ENCODE measurements at places on chromosomes 16 and 17. TPM values are rescaled to one million over a fixed set of nuclear protein-coding genes. Genes with fewer than 3 reads are reported as not detected.

- H3K27me3 ChIP-seq = no peaks in the 10 kb centered on the region
- peak overlapping the region; percentile 67 for H3K27ac ChIP-seq
- H3K4me3 ChIP-seq = peak overlapping the region; percentile 58
- H3K4me1 ChIP-seq = peaks cover 56% of the 10 kb centered on the region
- H3K36me3 ChIP-seq = no peaks in the 10 kb centered on the region
These were observed 61.9 kb upstream of the CIBAR2 start for GRCh38 chr16:85173981-85174751.

DNA sequence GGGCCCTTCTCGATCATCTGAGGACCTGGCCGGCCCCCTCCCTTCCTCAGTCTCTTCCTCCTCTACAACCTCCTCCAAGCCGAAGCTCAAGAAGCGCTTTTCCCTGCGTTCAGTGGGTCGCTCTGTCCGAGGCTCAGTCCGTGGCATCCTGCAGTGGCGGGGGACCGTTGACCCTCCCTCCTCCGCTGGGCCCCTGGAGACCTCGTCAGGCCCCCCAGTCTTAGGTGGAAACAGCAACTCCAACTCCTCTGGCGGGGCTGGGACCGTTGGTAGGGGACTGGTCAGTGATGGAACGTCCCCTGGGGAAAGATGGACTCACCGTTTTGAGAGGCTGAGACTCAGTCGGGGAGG is 2.8 kb downstream of the SH2B1 start:
- no peak for DNase-seq
- H3K4me1 ChIP-seq = no peaks in the 10 kb centered on the region
- peak overlapping the region; percentile 99 for H3K27ac ChIP-seq
- H3K4me3 ChIP-seq = peak overlapping the region; percentile 99

- DNase-seq = no peak
- peak overlapping the region; percentile 85 for H3K27ac ChIP-seq
- no peaks in the 10 kb centered on the region for H3K27me3 ChIP-seq
- no peak overlapping the region for H3K4me3 ChIP-seq
These were observed 10.9 kb downstream of the HOXB4 start for GRCh38 chr17:48567209-48567608.

- H3K4me1 ChIP-seq = peaks cover 18% of the 10 kb centered on the region
- no peaks in the 10 kb centered on the region for H3K27me3 ChIP-seq
- peaks cover 9% of the 10 kb centered on the region for H3K36me3 ChIP-seq
- DNase-seq = peak; percentile 74
- no peak overlapping the region for H3K4me3 ChIP-seq
- H3K27ac ChIP-seq = no peak overlapping the region
These were observed 52.3 kb upstream of the ADCY7 start for GRCh38 chr16:50213939-50214519.

DNA sequence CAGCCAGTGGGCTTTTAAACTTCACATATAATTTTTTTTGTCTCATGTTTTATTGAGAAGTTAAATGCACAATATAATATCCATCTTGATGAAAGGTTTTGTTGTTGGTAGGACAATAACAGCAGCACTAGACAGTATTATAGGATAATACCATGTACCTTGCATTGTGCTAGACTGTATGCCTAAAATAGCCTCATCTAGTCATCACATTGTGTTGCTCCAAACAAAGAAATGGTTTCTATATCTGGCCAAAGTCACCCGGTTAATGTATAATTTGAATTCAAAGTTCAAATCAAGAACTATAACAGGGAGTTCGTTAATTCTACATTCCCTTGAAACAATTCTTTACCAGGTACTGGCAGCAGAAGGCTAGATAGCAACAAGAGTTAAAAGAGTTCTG is 104.9 kb downstream of the KCNJ2 start:
- no peak overlapping the region for H3K27ac ChIP-seq
- no peaks in the 10 kb centered on the region for H3K36me3 ChIP-seq
- DNase-seq = peak; percentile 33
- peaks cover 2% of the 10 kb centered on the region for H3K4me1 ChIP-seq
- no peaks in the 10 kb centered on the region for H3K27me3 ChIP-seq

DNA sequence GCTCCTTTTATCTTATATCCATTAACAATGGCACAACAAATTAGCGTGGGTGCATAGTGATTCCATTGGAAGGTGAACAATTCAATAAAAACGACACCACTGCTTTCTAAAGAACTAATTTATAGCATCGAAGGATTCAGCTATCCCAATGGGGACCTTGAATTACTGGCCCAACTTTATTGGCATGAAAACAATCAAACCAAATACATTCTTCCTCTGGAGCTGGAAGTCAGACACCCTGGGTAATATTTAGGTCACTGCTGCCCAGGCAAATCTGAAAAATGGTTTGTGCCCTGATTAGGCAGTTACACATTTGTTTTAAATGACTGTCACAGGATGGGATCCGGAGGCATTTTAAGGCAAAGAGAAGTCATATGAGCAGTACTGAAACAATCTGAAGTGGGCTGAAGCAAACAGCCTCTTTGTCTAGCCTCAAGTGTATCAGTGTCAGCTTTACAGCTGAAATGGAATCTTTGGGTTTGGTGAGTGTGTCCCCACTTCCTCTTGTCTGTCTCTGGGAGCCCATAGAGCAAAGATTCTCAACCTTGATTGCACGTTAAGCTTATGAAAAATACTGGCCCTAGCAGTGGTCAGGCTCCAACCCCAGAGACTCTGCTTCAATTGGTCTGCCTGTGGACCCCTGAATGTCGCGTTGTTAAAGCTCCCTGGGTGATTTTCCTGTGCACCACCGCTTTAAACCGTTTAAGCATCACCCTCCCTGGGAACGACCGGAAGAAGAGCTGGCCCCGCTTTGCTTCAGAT is 30.3 kb downstream of the CDK5R1 start:
- peak; percentile 27 for DNase-seq
- no peak overlapping the region for H3K4me3 ChIP-seq
- no peaks in the 10 kb centered on the region for H3K27me3 ChIP-seq
- H3K27ac ChIP-seq = no peak overlapping the region
- H3K36me3 ChIP-seq = no peaks in the 10 kb centered on the region

GRCh38 chr17:83081684-83082201 is 2.3 kb downstream of the METRNL start:
- no peaks in the 10 kb centered on the region for H3K27me3 ChIP-seq
- H3K4me1 ChIP-seq = peaks cover 13% of the 10 kb centered on the region
- peaks cover 7% of the 10 kb centered on the region for H3K36me3 ChIP-seq
- peak overlapping the region; percentile 77 for H3K4me3 ChIP-seq

GRCh38 chr17:81682565-81683207 is 911 bp downstream of the ARL16 start:
- H3K4me3 ChIP-seq = peak overlapping the region; percentile 97
- H3K4me1 ChIP-seq = no peaks in the 10 kb centered on the region

- no peaks in the 10 kb centered on the region for H3K4me1 ChIP-seq
- no peak overlapping the region for H3K4me3 ChIP-seq
These were observed 9.4 kb upstream of the NPTX1 start for GRCh38 chr17:80485846-80486245.

GRCh38 chr16:1449201-1449788 is 4.9 kb upstream of the CCDC154 start:
- H3K27ac ChIP-seq = no peak overlapping the region
- no peaks in the 10 kb centered on the region for H3K4me1 ChIP-seq
- no peak overlapping the region for H3K4me3 ChIP-seq
- H3K36me3 ChIP-seq = peaks cover 20% of the 10 kb centered on the region
- DNase-seq = no peak
- no peaks in the 10 kb centered on the region for H3K27me3 ChIP-seq

- peaks cover 56% of the 10 kb centered on the region for H3K36me3 ChIP-seq
- no peak overlapping the region for H3K27ac ChIP-seq
- no peak for DNase-seq
- H3K27me3 ChIP-seq = no peaks in the 10 kb centered on the region
These were observed 28.7 kb upstream of the FASN start for GRCh38 chr17:82126556-82127314.

The RAB26 gene
- 31.9 TPM for polyA plus RNA-seq

The PARD6A gene
- 2.5 TPM for polyA plus RNA-seq

The TBC1D3H gene
- polyA plus RNA-seq = not detected
